ENCODE measurements at places on chromosomes 12 and 14.

DNA sequence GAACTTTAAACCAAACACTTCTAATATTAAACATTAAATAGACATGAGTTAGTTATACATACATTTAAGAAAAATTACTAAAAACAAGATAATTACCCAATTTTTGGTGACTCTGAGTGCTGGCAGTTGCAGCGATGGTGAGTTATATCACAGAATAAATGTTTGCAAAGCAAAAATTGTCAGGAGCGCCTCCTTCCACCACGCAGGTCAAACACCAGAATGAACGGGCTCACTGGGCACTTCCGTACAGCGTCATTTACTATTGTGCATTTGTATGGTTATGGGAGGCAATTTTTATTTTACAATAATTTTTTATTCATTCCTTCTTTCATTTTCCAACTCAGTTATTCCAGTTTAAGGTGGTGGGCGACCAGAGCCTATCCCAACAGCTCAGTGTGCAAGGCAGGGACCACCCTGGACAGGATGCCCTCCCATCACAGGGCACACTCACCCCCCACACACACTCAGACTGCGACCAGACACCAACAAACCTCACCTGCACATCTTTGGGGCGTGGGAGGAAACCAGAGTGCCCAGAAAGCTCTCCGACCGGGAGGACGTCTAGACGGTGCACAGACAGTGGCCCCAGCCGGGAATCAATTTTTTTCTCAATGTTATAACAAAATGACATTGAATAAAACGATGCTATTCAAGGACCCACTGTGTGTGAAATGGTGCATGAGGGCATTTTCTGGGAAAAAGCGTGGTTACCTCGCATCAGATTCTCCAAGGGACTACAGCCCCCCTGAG is 67.2 kb downstream of the TESC start:
- DNase-seq, result no peak

DNA sequence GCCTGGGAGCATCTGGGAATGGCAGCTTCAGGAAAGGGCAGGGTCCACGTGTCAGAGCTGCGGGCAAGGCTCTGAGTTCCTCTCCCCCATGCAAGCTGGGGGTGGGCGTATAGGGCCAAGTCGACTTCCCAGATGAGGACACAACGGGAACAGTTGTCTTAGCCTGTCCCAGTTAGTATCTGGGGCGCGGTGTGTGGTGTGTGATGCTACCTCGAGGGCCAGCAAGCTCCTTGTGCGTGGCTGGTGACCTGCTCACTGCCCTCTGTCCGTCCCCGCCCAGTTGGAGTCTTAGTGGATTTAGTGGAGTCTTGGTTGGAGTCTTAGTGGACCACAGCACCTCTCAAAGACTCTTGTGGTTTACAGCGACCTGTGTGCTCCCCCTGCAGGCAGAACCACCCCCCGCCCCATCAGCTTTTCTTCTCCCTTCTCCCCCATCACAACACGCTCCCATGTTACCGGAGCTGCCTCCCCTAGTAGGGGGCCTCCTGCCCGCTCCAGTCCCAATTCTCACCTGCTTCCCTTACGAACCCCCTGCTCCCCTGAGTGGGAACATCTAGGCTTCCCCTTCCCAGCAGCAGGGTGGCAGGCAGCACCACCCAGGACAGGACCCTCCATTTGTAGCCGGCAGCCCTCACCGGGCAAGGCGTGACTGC is 8.7 kb downstream of the ASPG start:
- DNase-seq, result no peak

- no peak for DNase-seq
These were observed 57.0 kb downstream of the HELB start for GRCh38 chr12:66359300-66359699.

DNA sequence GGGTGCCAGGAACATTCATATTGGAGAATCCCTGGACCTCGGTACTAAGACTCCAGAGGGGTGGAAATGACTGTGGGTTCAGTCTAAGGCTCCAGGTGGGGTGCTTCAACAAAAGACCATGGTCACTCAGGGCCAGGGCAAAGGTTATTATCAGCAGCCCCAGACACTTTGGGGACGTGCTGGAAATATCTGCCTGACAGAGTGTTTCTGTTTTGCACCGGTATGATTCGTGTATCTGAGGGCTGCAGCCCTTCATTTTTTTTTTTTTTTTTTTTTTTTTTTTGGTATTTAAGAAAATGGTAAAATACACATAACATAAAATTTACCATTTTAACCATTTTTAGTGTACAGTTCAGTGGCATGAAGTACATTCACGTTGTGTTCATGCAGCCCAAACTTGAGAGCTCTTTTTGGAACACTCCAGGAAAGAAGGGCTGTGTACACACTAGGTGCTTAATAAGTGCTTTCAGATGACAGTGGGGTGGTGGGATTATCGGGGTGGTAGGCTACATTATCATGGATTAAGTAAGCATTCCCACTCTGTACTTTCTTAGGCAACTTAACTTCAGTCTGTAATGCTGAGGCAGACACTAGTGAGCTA is 120.3 kb downstream of the CHST11 start:
- DNase-seq, result no peak

DNA sequence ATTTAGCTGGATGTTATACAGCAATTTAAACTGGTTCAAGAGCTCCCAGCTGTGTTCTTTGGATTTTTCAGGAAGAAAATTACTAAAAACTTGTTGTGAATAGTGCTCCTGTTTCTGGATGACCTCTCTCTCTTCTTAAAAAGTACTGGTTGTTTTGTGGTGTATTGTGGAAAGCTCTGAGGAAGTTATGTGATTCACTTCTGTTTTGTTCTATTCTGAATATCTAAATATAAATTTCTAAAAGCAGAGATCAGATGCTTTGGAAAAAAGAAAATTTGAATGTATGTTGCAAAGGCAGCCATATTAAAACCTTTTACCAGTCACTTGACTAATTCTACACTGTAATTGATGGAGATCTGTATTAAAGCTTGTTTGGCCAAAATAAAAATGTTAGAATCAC is 3.4 kb upstream of the C3AR1 start:
- no peak for DNase-seq

GRCh38 chr12:122082621-122083356 is 4.2 kb downstream of the MLXIP start:
- no peak for DNase-seq

DNA sequence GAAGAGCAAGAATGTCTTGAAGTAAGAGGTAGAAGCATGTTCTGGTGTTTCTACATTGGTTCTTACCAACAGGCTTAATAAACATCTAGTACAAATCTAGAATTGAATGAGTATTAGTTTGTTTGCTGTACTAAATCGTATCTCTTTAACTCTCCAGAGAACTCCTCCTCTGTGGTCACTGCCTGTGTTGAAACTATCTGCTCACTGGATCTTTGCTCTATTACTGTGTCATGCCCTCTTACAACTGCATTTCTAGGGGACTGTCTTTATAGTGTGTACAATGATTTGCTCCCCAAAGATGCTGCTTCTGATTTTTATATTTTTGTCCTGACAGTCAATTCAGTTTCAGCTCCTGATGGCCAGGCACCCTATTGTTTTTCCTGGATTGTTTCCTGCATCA is 50.1 kb upstream of the E2F7 start:
- no peak for DNase-seq

DNA sequence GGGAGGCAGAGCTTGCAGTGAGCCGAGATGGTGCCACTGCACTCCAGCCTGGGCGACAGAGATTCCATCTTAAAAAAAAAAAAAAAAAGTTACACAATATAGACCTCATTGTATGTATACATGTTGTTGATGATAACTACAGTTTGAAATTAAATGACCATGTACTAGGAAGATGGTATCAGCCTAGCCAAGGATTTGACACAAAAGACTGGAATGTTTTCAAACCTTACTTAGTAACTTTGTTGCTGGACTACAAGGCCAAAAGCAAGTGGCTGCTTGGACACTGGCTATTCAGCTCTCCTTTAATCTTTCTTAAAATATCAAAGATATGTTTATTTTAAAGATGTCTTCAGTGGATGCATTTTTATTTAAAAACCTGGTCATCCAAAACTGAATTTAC is 18.9 kb upstream of the NUDT4 start:
- DNase-seq, result peak; percentile 18

GRCh38 chr14:59483363-59483762 is 845 bp downstream of the L3HYPDH start:
- peak; percentile 77 for DNase-seq

DNA sequence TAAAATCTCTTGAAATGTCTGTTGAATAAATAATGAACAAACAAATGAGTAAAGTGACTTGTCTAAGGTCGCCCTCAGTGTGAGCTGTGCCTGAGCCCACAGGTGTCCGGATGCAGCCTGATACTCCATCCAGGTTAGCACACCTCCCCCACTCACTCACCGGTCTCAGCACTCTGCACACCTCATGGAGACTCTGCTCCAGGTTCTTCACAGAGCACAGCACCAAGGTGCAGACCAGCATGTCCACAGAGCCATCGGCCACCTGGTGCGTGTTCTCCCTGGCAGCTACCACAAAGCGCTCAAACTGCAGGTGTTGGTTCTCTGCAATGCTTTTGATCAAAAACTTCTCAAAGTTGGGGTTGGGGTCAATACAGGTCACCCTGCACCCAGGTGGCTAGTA is 4.1 kb upstream of the KRT7 start:
- DNase-seq, result no peak

- peak; percentile 34 for DNase-seq
These were observed 44.8 kb downstream of the SLC17A8 start for GRCh38 chr12:100401660-100402059.

- DNase-seq, result no peak
These were observed 82.5 kb downstream of the MED13L start for GRCh38 chr12:116194935-116195431.

DNA sequence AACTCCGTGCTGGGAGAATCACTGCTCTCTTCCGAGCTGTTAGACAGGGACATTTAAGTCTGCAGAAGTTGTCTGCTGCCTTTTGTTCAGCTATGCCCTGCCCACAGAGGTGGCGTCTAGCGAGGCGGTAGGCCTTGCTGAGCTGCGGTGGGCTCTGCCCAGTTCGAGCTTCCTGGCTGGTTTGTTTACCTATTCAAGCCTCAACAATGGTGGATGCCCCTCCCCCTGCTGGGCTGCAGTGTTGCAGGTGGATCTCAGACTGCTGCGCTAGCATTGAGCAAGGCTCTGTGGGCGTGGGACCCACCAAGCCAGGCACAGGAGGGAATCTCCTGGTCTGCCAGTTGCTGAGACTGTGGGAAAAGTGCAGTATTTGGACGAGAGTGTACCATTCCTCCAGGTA is 43.7 kb downstream of the GPR137C start:
- DNase-seq, result no peak

DNA sequence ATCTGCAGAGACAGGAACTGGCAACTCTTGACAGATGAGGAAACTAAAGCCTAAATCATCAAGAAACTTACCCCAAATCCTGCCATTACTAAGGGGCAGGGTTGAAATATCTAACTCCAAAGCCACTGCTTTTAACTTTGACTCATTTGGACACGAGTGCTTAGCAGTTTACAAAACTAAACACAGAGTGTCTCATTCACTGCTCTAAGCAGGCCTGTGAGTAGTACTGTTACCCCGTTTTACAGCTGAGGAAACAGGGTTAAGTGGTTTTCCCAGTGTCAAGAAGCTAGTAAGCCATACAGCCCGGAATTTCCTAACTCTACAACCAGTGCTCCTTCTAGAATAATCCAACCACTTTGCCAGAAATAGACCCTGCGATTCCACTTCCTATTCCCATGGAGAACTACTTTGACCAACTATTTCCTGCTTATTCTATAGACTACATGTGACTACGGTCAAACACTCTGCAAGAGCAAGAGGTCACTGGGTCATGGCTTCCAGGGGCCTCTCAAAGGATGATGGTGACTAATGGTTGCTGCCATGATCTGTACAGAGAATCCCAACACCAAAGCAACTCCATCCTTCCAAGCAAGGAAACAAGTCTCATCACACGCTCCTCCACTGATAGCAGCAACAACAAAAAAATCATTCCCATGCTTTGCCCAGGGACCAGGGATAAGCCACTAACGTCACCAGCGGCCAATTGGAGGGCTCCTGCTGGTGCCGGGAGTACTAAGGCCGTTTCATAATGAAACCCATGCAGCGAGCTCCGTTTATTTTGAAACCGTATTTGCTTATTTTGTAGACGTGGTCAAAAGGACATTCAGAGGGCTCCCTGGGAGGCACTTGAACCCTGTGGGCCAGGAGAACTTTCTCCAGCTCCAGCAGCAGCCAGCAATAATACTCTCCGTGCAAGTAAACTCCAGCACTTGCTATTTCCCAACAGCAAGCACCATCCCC is 56.3 kb downstream of the NUAK1 start:
- peak; percentile 95 for DNase-seq

DNA sequence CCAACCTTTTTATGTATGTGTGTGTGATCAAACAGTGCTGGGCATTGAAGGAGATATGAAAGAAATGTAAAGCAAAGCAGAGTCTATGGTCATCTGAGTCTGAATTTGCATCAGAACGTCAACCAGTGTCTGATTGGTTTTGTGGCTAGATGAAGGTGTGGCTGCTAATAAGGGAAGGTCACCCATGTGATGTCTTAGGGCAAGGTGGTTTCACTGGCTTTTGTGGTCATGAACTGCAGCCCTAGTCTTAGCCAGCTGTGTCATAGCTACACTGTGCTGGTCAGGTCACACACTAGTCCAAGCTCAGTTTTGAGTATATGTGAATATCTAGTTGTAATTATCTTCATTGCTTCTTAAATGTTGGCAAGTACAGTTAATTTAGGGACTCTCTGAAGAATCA is 105.8 kb downstream of the TGFB3 start:
- DNase-seq, result no peak
